ENCODE measurements at places on chromosomes 1 and 21. TPM values are rescaled to one million over a fixed set of nuclear protein-coding genes. Genes with fewer than 3 reads are reported as not detected.

Gene MSH4
- 0.25 TPM for total RNA-seq

Gene SLC9A1
- total RNA-seq: 8.4 TPM

Gene CFAP74
- total RNA-seq: not detected

Gene SF3B4
- 11.5 TPM for total RNA-seq

Gene CEP85
- total RNA-seq: 15.6 TPM

Gene PTPRC
- total RNA-seq: not detected

Measured in uterine smooth muscle cell (primary cell).